ENCODE measurements at places on chromosomes 2 and 18.
A peak's percentile ranks its signal among the peaks of the same experiment; 100 is the strongest.

DNA sequence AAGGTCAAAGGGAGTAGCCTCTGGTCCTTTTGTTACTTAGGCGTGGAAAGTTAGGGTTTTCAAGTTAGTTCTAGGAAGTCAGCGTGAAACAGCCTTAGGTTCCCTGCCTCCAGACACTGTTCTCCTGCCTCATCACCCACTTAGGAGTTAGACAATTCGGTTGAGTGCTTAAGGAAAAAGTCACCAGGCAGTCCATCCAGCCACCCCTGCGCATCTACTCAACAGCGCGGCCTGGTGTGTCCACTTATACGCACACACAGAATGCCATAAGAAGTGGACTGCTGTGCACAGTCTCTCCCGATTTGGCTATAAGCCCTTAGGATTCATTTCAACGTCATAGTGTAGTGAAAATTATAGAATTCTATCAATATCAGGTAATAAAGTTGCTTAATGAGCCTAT lies 470.8 kb upstream of the TNP1 start:
- no peak for DNase-seq

DNA sequence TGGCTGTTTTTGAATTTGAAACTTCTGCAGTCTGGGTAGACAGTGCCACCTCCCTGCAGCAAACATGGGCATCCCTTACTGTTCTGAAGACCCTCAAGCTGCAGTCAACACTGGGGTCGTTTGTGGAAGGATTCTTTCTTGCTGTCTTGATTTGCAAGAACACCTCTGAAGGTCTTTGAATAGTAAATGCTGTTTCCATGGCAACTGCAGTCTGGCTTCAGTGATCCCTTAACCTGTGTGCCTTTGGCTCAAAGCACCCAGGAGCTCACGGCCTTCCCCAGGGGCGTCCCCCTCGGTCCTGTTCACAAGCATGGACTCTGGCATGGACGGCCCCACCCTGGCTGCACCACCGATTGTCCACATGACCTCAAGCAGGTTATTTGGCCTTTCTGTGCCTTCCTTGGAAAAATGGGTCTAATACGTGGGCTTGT lies 38.3 kb downstream of the LRRFIP1 start:
- DNase-seq, result no peak

- no peak for DNase-seq
Measured at GRCh38 chr2:150426724-150427123, 60.7 kb downstream of the RND3 start.

GRCh38 chr2:62150597-62151305 lies 45.2 kb upstream of the B3GNT2 start:
- DNase-seq, result no peak

GRCh38 chr2:8456151-8457091 lies 225.4 kb upstream of the ID2 start:
- DNase-seq, result peak; percentile 83

DNA sequence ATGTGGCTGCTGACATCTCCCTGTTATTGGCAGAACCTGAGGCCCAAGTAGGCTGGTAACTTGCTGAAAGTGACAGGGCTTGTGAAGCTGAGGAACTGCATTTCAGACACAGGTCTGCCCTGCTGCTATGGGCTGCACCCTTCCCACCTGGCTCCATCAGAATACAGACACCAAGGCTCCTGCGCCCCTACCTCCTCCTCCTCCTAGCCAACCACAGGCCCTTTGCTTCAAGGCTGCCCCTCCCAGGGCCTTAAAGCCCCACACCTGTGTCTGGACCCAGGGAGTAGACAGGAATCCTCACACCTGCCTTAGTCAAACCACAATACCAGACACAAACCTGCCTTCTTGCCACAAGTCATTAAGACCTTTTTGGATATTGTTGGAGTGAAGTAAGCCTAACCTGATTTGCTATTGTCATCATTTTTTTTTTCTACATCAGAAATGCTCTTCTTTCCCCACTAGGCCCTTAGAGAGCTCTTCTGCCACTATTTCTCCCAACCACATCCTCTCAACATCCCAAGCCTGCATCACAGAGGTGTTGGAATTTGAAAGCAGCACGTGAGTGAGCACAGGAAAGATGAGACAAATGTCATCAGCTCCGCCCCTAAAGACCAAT lies 489.7 kb downstream of the EIPR1 start:
- DNase-seq, result no peak

GRCh38 chr2:101745711-101746694 lies 48.5 kb downstream of the MAP4K4 start:
- no peak for DNase-seq

GRCh38 chr2:127694986-127695385 lies 6.3 kb upstream of the SFT2D3 start:
- no peak for DNase-seq

DNA sequence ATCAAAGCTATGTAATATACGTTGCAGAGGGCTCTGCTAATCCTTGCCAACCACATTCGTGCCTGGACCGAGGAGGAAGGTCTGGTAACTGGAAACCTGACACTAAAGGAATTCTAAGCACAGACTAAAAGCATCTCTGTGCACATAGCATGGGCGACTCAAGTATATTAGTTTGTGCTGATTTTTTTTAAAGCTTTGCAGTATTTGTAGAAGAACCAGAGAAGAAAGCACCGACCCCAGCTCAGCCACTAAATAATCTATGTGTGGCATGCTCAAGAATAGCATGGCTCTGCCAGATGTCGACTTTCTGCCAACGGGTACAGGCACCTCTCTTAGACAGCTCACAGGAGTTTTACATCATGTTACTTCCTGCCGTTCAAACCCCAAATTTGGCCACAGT lies 73.2 kb upstream of the NRP2 start:
- DNase-seq, result no peak

Measured in hematopoietic multipotent progenitor cell (in vitro differentiated cells).